ENCODE measurements at places on chromosomes 1 and 21. TPM values are rescaled to one million over a fixed set of nuclear protein-coding genes. Genes with fewer than 3 reads are reported as not detected.

Gene IQGAP3
- polyA plus RNA-seq: 16.6 TPM

DNA sequence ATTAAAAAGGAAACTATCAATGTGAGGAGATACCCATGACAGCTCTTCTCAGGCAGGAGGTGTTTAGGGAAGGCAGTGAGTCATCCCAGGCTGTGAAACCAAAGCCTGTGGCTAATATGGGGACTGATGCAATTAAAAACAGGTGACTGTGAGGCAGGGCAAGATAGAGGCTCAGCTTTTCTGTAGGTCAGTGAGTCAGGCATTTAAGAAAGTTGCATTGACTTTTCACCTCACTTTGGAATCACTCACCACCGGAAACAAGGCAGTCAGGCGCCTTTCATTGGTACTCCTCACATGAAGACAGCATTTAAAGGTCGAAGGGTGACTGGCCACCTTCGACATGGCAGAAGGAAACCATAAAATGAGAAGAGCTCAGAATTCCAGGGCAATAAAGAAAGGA is 54.5 kb downstream of the PAPPA2 start:
- DNase-seq: peak; percentile 84

DNA sequence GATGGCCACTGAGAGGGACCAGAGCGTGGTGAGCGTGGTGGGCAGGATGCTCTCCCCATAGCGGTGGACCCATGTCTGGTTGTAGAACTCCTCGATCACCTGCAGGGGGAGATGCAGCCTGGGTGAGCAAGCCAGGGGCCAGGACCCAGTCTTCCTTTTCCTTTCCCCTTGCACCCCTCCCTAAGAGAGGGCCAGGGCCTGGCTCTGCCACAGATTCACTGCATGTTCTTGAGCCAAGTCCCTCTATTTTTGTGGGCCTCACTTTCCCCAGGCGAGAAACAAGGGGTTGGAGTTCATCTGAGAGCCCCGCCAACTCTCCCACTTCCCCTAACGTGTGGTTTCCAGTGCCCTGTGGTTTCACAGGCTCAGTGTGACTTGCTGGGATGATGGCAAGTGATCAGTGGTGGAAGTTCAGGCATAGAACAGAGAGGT is 27.5 kb downstream of the SLC2A1 start:
- peak; percentile 27 for DNase-seq

DNA sequence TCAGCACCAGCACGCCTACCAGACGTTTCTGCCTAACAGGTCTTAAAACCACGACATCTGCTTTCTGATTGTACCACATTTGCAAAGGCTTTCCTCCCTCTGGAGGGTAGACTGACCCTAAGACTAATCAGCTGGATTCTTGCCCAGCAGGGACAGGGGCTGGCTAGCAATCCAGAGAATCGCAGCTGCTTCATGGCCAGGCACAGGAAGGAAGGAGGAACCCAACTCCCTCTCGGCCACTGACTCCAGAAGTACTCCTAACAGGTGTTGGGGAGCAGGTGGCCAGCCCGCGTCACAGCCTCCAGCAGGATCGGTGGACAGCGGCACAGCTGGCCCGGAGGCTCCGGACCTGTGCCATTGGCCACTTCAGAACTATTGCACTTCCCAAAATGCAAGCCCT is 180.8 kb downstream of the NPHP4 start:
- DNase-seq: no peak

Gene ZNF669
- 3.1 TPM for polyA plus RNA-seq

Gene SAMD11
- not detected for polyA plus RNA-seq

Gene HSPG2
- 23.9 TPM for polyA plus RNA-seq

DNA sequence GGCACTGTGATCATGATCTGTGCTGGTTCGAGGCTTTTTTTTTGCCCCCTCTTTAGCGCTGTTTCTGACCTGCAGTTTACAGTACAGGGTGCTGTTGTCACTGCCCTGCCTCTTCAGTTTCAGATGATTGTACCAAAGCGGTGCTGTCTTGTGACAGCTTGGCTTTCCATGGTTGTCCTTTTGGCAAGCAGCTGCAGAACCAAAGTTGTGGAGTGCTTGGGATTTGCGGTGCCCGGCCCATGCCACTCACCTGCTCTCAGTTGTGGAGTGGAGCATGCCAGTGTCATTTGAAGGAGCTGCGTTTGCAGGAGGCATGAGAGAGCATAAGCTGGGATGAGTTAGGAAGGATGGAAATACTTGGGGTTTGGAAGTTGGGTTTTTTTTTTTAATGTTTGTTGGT is 48.4 kb downstream of the DOP1B start:
- DNase-seq: no peak

GRCh38 chr1:1441002-1441888 is 5.8 kb downstream of the VWA1 start:
- DNase-seq: no peak

- DNase-seq: no peak
Observed at GRCh38 chr1:213425376-213426030, 374.5 kb downstream of the RPS6KC1 start.

Gene ZBTB8OS
- 43.5 TPM for polyA plus RNA-seq

- no peak for DNase-seq
Observed at GRCh38 chr1:11142618-11143391, 43.1 kb upstream of the EXOSC10 start.

- DNase-seq: peak; percentile 63
Observed at GRCh38 chr1:115052454-115053083, 22.9 kb downstream of the TSHB start.

Data from mammary epithelial cell (primary cell).